Stomach (tissue), 19 donors: ENCODE measurements at places on chromosomes 6 and 20. TPM values are rescaled to one million over a fixed set of nuclear protein-coding genes. Genes with fewer than 3 reads are reported as not detected.

GSTA2 gene
- 7.6 TPM for polyA plus RNA-seq

TRIM31 gene
- 52.2 TPM for polyA plus RNA-seq

KIF25 gene
- polyA plus RNA-seq, result not detected

CASP8AP2 gene
- polyA plus RNA-seq, result 3.1 TPM

LPA gene
- not detected for polyA plus RNA-seq

MANEA gene
- polyA plus RNA-seq, result 3.6 TPM

KHDC1L gene
- polyA plus RNA-seq, result 0.23 TPM

VAPB gene
- polyA plus RNA-seq, result 21.4 TPM

C6orf52 gene
- 1.8 TPM for polyA plus RNA-seq

SLC16A10 gene
- polyA plus RNA-seq, result 2.1 TPM

WFDC10B gene
- 1.6 TPM for polyA plus RNA-seq

DNA sequence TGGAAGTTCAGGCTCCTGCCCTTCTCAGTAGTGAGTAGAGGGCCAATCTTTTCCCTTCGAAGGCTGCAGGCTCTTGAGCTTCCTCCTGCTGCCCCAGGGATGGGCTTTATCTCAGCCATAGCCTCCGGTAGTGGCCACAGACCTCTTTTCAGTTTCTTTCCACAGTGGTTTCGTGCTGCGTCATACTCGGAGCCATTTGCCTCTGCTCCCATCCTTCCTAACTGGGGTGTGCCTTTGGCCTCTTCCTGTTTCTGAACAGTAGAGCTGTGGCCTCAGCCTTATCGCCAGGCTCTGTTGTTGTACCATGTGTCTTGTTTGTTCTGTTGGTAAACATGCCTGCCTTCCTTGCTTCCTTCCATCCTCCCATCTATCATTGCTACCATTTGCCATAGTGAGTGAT lies 54.1 kb downstream of the TULP4 start:
- no peaks in the 10 kb centered on the region for H3K36me3 ChIP-seq
- no peak overlapping the region for H3K4me3 ChIP-seq
- H3K4me1 ChIP-seq, result no peaks in the 10 kb centered on the region
- H3K27me3 ChIP-seq, result no peaks in the 10 kb centered on the region

GRCh38 chr6:140987364-140988155 lies 1145.2 kb upstream of the GJE1 start:
- H3K4me1 ChIP-seq, result peaks cover 19% of the 10 kb centered on the region
- no peak for DNase-seq
- no peak overlapping the region for H3K4me3 ChIP-seq
- H3K27me3 ChIP-seq, result no peaks in the 10 kb centered on the region

GRCh38 chr6:157864185-157864761 lies 41.2 kb downstream of the SNX9 start:
- no peak for DNase-seq
- no peak overlapping the region for H3K27ac ChIP-seq
- H3K27me3 ChIP-seq, result no peaks in the 10 kb centered on the region
- no peak overlapping the region for H3K4me3 ChIP-seq

- H3K27me3 ChIP-seq, result no peaks in the 10 kb centered on the region
- H3K27ac ChIP-seq, result peak overlapping the region; percentile 15
- no peak for DNase-seq
- no peaks in the 10 kb centered on the region for H3K4me1 ChIP-seq
These were observed 45.4 kb downstream of the EZR start for GRCh38 chr6:158773581-158774449.

GRCh38 chr20:15491575-15491974 lies 1081.7 kb downstream of the KIF16B start:
- peak; percentile 34 for DNase-seq
- no peaks in the 10 kb centered on the region for H3K27me3 ChIP-seq
- H3K36me3 ChIP-seq, result no peaks in the 10 kb centered on the region
- H3K4me3 ChIP-seq, result no peak overlapping the region

DNA sequence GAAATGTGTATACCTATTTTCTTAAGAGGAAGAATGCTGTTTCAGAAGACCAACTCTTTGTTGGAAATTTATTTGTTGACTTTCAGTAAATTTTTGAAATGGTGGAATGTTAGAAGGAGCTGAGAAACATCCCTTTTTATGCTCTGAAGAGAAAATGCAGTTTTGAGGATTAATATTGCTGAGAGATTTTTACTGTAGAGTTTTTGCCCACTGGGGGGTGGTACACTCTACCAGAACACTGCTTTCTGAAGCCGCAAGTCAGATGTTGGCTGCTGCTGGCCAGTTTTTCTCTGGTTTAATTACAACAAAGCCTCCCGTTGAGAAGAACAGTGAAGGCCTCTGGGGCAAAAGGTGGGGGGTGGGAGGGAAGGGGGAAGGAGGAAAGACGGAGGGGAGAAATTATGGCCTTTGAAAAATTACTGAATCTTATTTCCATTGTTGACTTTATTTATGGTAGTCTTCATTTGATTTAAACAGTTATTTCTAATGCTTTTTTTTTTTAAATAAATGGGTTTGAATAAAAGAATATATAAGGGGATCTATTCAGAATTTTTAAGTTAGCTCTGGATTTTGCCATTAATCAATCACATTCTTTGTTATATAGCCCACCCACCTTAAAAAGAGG lies 3.0 kb downstream of the FLRT3 start:
- H3K36me3 ChIP-seq, result no peaks in the 10 kb centered on the region
- H3K27ac ChIP-seq, result peak overlapping the region; percentile 68
- H3K4me3 ChIP-seq, result peak overlapping the region; percentile 55
- peak; percentile 47 for DNase-seq

GRCh38 chr20:54469293-54469692 lies 6.1 kb upstream of the DOK5 start:
- H3K27me3 ChIP-seq, result no peaks in the 10 kb centered on the region
- no peak overlapping the region for H3K27ac ChIP-seq
- H3K4me1 ChIP-seq, result no peaks in the 10 kb centered on the region
- no peak for DNase-seq

DNA sequence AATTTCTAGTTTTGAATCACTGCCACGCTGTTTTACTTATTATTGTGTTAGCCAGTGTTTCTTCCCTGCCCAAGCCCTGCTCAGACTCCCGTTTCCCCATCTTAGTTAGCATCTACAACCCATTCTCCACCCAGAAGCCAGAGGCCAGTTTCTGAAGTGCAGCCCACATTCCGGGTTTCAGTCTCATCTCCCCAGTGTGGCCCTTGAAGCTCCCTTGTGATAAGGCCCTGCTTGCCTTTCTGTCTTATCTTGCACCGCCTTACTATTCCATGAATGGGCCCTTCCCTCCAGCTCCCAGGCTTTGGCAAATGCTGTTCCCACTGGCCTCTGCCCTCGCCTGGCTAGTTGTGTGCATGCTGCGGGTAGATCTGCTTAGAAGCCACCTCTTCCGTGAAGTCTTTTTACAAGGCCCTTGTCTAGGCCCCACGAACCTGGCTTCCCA lies 41.1 kb downstream of the TOX2 start:
- H3K4me1 ChIP-seq, result peaks cover 30% of the 10 kb centered on the region
- H3K27ac ChIP-seq, result peak overlapping the region; percentile 24
- no peaks in the 10 kb centered on the region for H3K27me3 ChIP-seq
- no peak for DNase-seq
- H3K36me3 ChIP-seq, result no peaks in the 10 kb centered on the region
- H3K4me3 ChIP-seq, result no peak overlapping the region

- no peaks in the 10 kb centered on the region for H3K36me3 ChIP-seq
- peak; percentile 46 for DNase-seq
- no peaks in the 10 kb centered on the region for H3K27me3 ChIP-seq
- H3K4me3 ChIP-seq, result no peak overlapping the region
- H3K4me1 ChIP-seq, result peaks cover 33% of the 10 kb centered on the region
These were observed 112.9 kb downstream of the DLL1 start for GRCh38 chr6:170177772-170178560.

DNA sequence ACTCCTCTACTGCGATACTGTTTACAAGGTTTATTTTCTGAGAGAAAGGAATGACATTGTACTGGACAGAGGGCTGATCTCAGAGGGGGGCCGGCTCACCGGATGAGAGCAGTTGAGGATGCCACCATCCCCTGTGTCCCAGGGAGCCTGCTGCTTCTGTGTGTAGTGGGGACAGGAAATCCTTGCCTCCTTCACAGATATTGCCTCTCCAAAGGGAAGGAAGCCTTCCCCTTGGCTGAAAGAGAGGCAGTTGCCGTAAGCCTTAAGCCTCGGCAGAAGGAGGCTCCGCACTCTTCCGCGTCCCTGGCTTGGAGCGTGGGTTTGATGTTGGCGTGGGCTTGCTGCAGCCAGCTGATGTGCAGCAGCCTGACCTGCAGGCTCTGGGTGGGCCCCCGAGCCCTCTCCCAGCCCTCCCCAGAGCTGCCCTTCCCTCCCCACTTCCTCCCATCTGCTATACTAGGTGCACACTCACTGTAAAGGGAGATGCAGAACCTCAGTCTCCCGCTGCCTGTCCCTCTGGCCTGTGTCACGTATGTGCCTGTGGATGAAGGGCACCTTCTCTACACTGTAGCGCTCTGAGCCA lies 45.7 kb upstream of the RPS6KA2 start:
- H3K27me3 ChIP-seq, result peaks cover 34% of the 10 kb centered on the region
- H3K4me1 ChIP-seq, result no peaks in the 10 kb centered on the region
- H3K36me3 ChIP-seq, result no peaks in the 10 kb centered on the region

- no peak for DNase-seq
- no peaks in the 10 kb centered on the region for H3K36me3 ChIP-seq
- H3K4me1 ChIP-seq, result no peaks in the 10 kb centered on the region
- no peaks in the 10 kb centered on the region for H3K27me3 ChIP-seq
- H3K4me3 ChIP-seq, result no peak overlapping the region
These were observed 126.3 kb upstream of the MYLIP start for GRCh38 chr6:16002332-16003196.

DNA sequence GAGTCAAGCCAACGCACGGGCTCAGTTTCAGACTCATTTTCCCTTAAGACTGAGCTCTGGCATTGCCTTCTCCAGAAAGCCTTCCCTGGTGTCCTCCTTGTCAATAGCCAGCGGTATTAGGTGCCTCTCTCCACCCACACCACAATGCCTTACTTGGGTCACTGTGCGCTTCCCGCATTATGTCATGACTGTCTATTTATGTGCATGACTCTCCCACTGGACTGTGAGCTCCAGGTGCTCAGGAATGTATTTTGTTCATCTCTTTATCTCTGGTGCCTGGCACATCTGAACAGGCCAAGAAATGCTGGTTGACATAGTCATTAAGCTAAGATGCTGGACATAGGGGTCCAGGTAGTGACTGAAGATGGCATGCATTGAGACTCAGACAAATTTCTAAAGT lies 42.7 kb downstream of the DAAM2 start:
- H3K27ac ChIP-seq, result no peak overlapping the region
- no peak for DNase-seq
- no peak overlapping the region for H3K4me3 ChIP-seq
- H3K36me3 ChIP-seq, result no peaks in the 10 kb centered on the region
- H3K4me1 ChIP-seq, result no peaks in the 10 kb centered on the region

GRCh38 chr6:158649289-158650143 lies at the start of gene SYTL3:
SYTL3 (plus strand) TSS chr6:158650054; CDS start chr6:158663269, 13,215 bp downstream.
- H3K4me3 ChIP-seq, result peak within 1 kb of the TSS; percentile 11
- no peaks in the 10 kb centered on the region for H3K36me3 ChIP-seq
- DNase-seq, result peak; percentile 64
- H3K4me1 ChIP-seq, result peaks cover 41% of the 10 kb centered on the region
- peak within 1 kb of the TSS; percentile 79 for H3K27ac ChIP-seq
- no peaks in the 10 kb centered on the region for H3K27me3 ChIP-seq

DNA sequence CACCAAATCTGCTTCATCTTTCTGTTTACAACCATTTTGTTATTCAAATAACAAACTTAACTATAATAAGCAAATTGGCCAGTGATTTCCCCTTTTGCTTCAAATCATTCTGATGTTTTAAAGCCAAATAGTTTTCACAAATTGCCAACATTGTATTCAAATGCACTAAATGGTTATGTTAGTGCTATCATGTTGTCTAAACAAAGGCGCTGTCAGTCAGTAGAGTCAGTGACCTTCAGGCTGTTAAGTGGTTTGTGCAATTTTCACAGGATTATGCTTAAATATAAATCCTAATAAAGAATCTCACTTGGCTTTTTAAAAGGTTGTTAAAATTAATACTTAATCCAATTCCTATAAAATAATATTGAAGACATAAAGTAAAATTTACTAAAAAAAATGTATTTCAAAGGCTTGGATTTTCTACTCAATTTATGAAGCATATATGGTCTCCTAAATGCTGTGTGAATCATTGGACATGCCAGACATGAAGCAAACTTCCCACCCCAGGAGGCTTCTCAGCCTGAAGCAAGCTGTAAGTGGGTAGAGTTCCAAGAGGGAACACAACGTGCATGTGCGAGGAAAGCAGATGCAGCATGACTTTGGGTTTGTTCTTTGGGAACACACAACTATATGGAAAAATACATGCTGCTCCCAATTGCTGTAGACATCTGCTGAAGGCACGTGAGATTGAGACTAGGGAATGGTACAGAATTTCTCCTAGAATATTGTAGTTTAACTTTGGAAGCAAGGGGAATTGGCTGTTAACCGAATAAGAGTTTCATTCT lies 54.9 kb downstream of the RSPO3 start:
- DNase-seq, result peak; percentile 41
- no peaks in the 10 kb centered on the region for H3K4me1 ChIP-seq
- H3K36me3 ChIP-seq, result no peaks in the 10 kb centered on the region
- H3K4me3 ChIP-seq, result no peak overlapping the region

- H3K27ac ChIP-seq, result no peak overlapping the region
- no peak overlapping the region for H3K4me3 ChIP-seq
- DNase-seq, result peak; percentile 23
These were observed 64.1 kb upstream of the RPS6KA2 start for GRCh38 chr6:166691199-166691598.

DNA sequence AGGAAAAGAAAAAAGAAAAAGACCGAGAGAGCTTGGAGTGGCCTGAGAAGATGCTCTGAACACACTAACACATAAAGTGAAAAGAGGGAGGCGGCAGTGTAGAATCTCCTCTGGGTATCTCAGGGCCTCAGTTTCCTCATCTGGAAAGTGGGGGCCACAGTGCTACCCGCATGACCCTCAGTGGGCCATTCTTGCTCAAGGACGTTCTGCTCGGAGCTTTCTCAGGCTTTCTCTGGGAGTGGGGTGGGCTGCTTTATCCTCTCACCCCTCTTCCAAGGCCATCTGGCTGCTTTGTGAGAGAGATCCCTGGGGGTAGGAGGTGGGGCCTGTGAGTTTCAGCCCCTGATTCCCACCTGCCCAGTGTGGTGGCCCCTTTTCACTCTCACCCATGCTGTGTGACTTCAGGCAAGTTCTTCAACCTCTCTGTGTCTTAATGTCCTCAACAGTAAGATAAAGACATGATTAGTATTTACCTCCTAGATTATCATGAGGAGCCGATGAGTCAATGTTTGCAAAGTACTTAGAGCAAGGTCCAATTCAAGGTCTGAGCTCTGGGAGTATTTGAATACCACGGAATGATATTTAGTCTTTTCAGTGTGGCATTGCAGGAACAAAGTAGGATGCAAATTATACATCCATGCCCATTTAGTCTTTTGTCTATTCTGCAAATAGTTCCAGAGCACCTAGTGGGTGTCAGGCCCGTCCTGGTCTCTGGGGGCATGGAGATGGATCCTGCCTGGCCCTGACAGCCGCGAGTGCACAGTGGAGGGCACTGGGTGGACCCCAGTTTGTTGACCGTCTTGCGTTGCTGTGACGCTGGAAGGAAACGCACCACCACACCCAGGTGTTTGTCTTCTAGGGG lies 34.3 kb downstream of the SRC start:
- peaks cover 14% of the 10 kb centered on the region for H3K36me3 ChIP-seq
- peaks cover 39% of the 10 kb centered on the region for H3K4me1 ChIP-seq
- no peak for DNase-seq
- H3K4me3 ChIP-seq, result no peak overlapping the region
- H3K27ac ChIP-seq, result peak overlapping the region; percentile 62
- H3K27me3 ChIP-seq, result no peaks in the 10 kb centered on the region
